T1000 (cell line): ENCODE measurements at places on chromosomes 1 and 21.

DNA sequence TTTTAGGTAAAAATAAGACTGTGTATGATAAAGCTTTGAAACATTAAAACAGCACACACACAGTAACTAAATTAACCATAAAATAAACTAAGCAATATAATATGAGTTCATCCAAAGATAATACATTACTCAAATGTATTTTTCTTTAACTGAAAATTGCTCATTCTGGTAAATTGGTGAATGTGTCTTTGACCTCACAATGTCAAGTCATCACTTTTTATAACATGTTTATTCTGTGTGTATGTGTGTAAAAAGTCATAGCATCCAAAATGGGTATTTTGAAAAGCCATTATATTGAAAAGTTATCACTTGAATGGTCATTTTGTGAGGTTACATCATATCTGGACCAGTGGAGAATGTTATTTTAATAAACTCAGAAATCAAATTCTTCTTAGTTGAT lies 724.6 kb downstream of the ADGRL2 start:
- no peak for DNase-seq

GRCh38 chr1:203662360-203662759 lies 35.7 kb downstream of the ATP2B4 start:
- DNase-seq: no peak

GRCh38 chr1:150102986-150103385 lies 35.4 kb downstream of the VPS45 start:
- no peak for DNase-seq

DNA sequence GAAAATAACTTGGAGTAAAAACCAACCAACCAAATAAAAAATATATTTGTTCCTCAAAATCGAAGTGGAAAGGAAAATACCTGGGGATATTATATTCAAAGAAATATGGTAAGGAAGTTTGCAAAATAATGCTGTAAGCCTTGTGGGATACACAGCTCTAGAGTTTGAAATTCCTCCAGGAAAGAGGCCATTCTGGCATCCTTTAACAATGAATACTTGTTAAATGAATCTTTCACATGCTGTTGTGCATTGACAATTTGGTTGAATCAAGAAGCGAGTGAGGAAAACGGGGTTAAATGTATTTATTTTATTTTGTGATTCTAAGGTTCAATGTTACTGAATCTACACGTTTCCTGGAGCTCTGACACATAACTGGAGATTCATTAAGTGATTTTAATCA lies 30.5 kb upstream of the NTNG1 start:
- DNase-seq: no peak

DNA sequence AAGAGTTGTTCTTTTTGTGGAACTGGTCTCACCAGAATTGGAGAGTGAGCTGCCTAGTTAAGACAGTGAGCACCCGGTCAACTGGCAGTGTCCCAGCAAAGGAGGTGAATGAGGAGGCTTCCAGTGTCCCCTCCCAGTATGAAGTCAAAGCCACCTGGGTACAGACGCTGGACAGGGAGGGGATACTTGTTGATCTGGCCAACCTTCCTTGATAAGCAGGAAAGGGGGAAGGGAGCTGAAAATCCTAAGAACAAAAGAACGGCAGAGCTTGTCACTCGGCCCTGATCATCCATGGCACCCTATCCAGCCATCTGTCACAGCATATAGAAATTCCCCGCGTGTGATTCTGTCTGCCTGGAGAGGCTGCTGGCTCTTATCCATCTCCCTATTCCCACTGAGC lies 91.5 kb downstream of the SSBP3 start:
- DNase-seq: no peak

DNA sequence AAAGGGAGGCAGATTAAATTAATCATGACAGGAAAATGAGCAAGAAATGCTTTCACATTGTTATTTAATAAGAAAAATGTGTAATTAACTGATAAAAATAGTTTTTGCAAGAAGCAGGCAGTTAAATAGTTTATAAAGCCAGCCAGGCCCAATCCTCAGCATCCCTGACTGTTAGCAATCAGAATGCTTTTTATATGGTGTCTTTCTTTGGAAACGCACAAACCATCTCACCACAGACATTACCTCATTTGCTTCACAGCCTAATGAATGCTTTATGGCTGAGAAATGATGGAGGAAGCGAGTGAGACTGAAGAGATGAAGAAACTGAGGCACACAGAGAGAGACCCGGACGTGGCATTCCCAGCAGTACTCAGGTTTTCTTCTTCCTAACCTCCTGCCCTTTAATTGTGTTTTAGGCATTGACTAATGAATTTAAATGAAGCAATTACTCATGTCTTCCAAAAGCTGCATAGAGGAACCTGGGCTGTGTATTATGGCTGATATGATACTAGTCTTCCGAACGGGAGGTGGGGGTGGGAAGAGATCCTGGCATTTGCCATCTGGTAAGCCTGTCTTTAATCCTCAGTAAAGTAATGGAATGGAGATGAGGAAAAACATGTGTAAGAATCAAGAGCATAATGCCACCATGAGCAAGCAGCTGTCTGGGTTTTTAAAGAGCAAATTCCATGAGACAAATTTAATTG lies 116.1 kb upstream of the LMO4 start:
- DNase-seq: no peak

DNA sequence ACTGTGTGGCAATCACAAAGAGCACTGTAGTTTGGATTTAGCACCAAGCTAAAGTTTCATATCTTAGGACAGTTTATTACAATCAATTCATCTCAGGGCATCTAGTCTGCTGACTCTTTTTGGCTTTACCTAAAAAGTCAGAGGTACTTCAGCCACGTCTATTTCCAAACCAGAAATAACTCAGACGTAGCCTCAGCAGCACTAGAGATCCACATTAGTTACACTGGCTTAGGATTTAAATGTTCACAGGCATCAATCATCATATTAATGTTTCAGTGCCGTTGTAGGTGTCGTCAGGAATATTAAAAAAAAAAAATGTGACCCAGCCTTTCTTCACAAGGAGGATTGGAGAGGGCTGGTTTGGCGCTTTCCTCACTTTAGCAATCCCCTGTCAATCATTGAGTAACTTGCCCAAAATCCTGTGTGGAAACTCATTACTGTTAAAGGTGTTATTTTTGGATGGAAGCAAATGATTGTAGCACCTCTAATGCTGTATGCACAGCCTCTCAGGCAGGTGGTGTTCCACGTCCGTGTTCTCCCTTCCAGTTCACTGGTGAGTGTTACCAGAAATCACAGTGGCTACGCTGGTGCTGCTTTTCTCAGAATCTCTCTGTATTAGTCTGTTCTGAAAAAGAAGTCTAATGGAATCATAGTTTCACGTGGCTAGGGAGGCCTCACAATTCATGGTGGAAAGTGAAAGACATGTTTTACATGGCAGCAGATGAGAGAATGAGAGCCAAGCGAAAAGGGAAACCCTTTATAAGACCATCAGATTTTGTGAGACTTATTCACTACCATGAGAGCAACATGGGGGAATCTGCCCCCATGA lies 45.4 kb downstream of the NEK7 start:
- DNase-seq: no peak

DNA sequence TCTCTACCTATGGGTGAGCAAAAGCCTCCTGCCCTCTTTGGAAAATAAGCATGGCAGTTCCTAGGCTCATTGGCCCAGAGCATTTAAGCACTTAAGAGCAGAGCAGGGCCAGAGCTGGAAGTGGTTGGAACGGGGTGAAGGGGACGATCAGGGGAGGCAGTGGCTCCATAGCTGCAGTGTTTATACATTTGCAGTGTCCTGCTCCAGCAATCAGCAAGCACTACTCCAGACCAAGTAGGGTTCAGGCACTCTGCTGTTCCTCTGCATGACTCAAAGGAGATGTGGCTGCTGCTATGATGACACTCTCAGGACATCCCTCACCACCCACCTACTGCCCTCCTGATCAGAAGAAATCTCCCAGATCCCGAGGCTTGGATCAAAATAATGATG lies 55.0 kb downstream of the TRABD2B start:
- no peak for DNase-seq

- peak; percentile 98 for DNase-seq
These were observed 26.8 kb downstream of the CCN1 start for GRCh38 chr1:85607126-85607920.

- no peak for DNase-seq
These were observed 337.1 kb upstream of the KAZN start for GRCh38 chr1:14261395-14261794.

GRCh38 chr21:33660406-33660805 lies 18.1 kb downstream of the ITSN1 start:
- no peak for DNase-seq

DNA sequence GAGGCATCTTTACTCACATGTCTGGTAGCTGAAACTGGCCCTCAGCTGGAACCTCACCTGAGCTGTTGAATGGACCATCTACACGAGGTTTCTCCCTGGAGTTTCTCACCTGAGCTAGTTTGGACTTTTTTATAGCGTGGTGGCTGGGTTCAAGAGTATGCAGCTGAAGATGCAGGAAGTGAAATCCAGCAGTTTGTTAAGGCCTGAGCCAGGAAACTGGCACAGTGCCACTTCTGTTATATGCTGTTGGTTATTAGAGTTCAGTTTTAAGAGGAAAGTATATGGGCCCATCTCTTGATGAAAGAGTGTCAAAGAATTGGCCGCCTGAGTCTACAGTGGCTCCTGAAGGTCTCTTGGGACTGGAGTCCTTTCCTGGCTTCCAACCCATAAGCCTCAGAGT lies 35.6 kb downstream of the STUM start:
- no peak for DNase-seq

DNA sequence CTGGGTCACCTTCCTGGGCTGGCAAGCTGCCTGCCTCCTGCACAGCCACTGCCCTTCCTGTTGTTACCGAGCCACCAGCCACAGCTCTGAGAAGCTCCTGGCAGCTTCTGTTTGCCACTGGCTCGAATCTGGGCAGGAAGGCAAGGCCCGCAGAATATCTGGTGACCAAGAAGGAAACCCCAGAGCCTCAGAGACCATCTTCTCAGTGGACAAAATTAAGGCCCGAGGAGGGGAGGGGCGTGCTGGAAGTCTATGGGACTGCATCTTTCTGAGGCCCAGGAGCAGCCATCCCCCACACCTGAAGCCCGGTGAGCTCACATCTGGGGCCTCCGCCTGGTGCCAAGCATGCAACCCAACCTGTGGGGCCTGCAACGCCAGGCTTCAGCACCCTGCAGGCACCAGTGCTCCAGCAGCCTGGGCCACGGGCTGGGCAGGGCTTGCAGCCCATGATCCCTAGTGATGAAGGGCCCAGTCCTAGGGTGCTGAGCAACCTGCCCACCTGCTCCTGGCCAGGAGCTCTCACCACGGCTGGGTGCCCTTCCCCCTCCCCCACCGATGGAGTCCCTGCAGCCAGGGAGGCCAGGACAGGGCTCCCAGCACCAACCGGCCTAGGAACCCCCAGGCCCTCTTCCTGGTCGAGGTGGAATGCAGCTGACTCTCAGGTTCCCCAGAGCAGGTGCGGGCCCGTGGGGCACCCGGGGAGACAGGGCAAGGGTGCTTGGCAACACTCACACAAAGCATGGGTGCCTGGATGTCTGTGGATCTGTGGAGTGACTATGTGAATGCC lies 879 bp downstream of the CPTP start:
- no peak for DNase-seq

DNA sequence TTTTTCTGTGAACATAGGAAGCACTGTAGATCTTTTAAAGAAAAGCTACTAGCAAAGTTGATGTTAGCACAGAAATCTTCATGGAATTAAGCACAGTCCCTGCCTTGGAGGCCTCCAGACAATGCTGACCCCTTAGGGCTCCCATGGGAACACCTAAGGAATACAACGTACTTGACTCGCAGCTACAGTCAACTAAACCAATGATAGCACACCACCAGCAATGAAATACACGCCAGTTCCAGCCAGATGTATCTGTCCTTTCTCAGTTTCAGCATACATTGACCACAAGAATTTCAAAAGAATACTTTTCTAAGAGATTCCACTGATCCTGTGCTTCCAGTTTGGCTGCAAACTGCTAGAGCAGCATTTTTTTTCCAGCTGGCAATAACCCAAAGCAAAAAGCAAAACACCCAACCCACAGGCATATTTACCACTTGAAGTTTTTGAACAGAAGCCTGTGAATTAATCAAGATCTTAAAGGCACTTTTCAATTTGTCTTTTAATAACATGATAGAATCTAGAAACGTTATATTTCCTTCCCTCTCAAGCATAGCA lies 42.8 kb upstream of the KRTAP11-1 start:
- no peak for DNase-seq

DNA sequence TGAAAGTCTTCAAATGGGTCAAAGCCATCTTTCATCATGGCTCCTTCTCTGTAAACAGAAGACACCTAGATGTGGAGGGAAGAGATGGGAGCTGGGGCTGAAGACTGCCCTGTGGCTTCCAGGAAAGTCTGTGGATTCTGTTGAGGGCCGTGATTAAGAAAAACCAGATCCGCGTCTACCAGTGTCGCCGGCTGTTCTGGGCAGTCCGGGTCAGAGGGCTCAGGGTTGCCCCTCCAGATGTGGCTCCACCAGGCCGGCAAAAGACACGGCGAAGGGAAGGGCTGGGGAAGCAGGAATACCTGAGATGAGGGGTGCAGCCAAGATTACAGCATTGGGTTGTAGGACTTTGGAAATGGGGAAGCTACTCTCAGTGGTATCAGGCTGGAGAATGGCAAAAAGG lies 162.6 kb downstream of the RHOU start:
- no peak for DNase-seq

- no peak for DNase-seq
These were observed 1381.8 kb downstream of the MRPL39 start for GRCh38 chr21:24225431-24225830.

GRCh38 chr1:245142976-245143375 lies 11.8 kb upstream of the KIF26B start:
- no peak for DNase-seq

DNA sequence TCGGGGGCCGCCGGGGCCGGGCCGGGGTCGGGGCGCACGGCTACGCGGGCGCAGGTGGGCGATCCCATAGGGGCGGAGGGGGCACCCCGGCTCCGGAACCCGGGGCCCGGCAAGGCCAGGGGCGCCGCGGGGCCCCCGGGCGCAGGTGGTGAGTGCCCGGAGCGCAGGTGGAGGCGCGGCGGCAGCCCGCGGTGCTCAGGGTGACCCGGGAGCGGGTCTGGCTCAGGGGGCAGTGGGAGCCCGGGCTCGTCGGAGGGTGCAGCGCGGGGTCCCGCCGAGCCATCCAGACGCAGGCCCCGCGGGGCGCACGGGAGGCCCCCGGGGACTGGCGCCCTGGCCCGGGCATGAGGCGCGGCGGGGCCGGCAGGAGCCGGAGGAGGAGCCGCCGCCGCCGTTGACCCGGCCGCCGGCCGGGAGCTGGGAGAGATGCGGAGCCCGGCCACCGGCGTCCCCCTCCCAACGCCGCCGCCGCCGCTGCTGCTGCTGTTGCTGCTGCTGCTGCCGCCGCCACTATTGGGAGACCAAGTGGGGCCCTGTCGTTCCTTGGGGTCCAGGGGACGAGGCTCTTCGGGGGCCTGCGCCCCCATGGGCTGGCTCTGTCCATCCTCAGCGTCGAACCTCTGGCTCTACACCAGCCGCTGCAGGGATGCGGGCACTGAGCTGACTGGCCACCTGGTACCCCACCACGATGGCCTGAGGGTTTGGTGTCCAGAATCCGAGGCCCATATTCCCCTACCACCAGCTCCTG lies 489 bp downstream of the CELSR2 start:
- DNase-seq: no peak

- DNase-seq: no peak
These were observed 1.1 kb upstream of the KCNAB2 start for GRCh38 chr1:6044481-6045109.
